Mesothelial cell of epicardium (in vitro differentiated cells): ENCODE measurements at places on chromosomes 11 and 22. TPM values are rescaled to one million over a fixed set of nuclear protein-coding genes. Genes with fewer than 3 reads are reported as not detected.

GRCh38 chr22:29205594-29206371, at the start of gene EMID1:
Gene EMID1, plus strand, starts transcription at chr22:29205896. Its CDS starts 143 bp downstream, at chr22:29206039.
- H3K4me3 ChIP-seq: peak within 1 kb of the TSS; percentile 86
- H3K27me3 ChIP-seq: no peaks in the 10 kb centered on the region
- no peaks in the 10 kb centered on the region for H3K36me3 ChIP-seq
- H3K4me1 ChIP-seq: peaks cover 23% of the 10 kb centered on the region

DNA sequence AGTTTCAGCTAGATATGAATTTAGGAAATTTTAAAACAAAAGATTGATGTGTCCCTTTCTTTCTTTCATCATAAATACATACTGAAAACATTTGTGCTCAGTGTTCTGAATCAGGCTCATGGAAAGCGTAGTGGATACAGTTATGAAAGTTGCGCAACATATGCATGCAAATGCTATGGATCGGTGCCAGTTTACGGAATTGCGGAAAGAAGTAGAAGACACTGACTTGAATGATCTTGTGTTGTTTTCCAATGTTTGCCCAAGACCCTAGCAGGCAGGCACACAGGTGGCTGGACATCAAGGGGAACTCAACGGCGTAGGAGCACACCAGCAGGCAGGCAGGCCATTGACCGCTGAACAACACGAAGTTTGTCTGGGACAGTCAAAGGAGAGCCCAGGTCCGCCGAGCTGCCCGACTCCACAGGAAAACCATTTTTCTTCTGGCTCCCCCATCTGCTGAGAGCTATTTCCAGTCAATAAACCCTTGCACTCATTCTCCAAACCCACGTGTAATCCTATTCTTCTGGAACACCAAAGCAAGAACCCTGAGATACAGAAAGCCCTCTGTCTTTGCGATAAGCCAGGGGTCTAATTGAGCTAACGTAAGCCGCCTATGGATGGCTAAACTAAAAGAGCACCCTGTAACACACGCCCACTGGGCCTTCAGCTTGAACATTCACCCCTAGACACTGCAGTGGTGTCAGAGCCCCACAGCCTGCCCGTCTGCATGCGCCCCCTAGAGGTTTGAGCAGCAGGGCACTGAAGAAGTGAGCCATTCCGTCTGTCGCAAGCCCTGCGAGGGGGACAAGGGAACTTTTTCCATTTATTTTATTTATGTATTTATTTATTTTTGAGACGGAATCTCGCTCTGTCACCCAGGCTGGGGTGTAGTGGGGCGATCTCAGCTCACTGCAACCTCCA, 7.4 kb upstream of the BIRC3 start:
- no peak overlapping the region for H3K4me3 ChIP-seq
- DNase-seq: no peak
- H3K4me1 ChIP-seq: peaks cover 26% of the 10 kb centered on the region
- no peak overlapping the region for H3K27ac ChIP-seq
- H3K36me3 ChIP-seq: no peaks in the 10 kb centered on the region

Gene DSCAML1
- 2.0 to 3.3 TPM (median 2.5 TPM) in 3 replicates for total RNA-seq

Gene SLC22A25
- total RNA-seq: not detected in 3 replicates
